AG20443 (cell line): ENCODE measurements at places on chromosomes 7 and 10.

- DNase-seq = no peak
These were observed 482 bp downstream of the CCDC6 start for GRCh38 chr10:59905731-59906416.

- no peak for DNase-seq
These were observed 49.3 kb upstream of the IL6 start for GRCh38 chr7:22677680-22678079.

DNA sequence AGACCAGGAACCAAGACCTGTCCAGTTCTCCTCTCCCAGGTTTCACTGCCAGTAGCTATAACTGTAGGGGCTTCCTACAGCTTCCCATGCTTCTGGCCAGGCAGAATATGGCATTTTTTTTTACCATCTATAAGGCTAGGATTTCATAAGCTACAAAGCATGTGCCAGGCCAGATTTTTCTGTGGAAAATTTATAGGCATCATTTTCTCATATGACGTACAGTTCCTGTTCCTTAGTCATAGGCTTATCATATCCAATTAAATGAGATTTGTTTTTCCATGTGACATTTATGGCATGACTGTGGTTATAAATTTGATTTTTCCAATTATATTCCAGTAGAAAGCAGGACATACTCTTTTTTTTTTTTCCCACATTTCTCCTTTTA is 208.6 kb upstream of the NPY start:
- no peak for DNase-seq

DNA sequence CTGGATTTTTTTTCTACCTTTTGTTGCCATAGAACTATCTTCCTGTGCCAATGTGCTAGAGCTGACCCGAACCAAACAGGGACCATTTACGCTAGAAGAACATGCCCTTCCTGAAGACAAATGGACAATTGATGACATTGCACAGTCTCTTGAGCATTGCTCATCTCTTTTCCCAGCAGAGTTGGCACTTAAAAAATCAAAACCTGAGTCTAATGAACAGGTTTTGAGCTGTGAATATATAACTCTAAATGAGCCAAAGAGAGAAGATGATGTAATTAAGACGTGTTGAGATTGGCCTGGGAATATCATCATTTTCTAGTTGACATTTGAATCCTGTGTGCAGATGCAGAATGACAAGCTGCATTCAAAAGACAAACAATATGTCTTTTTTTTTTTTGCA is 37.1 kb downstream of the TRUB1 start:
- DNase-seq = no peak

DNA sequence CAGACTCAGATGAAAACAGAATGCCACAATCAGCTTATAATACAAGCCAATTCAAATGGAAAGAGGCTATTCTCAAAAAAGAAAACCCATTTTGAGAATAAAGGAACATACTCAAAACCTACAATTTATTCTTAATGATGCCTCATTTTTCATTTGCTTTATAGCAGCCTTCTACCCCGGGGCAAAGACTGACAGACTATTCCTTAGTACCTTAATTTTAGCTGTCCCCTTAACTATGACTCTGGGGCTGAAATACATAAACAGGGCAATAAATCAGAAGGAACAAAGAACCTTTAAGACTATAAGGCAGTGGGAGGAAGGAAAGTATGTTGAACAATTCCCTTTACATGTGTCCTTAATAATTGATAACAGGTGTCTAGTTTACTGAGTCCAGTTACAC is 76.8 kb downstream of the TMEM106B start:
- DNase-seq = no peak

- DNase-seq = no peak
These were observed 350.1 kb upstream of the COBL start for GRCh38 chr7:51666751-51667150.

DNA sequence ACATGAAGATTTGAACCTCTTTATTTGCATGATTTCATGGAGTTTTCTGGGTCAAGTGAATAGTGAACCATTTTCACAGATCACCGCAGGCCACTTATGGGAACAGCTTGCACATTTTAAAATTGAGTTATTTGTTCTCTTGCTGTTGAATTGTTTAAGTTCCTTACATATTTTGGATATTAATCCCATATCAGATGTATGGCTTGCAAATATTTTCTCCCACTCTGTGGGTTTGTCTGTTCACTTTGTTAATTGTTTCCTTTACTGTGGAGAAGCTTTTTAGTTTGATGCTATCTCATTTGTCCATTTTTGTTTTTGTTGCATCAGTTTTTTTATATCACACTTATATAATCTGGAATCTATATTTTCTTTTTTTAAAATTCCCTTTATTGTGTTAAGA is 14.1 kb upstream of the ZC3HAV1L start:
- no peak for DNase-seq
